ENCODE measurements at places on chromosomes 6 and 20.
A peak's percentile ranks its signal among the peaks of the same experiment; 100 is the strongest.

DNA sequence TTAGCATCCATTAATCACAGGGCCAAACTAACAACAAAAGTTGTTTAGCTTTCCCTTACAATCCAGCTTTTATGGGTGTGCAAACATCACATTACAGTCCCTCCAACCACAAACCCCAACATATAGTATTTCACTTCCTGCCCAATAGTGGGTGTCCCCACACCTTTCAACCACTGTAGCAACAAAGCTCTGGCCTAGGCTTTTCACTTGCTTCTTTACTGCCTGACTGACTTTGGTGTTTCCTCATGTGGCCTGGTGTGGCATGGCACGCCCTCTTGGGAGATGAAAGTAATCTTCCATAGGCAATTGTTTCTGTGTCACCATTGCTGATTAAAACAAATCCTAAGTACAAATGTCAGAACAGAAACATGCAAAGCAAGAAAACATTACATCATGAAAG, 46.3 kb downstream of the MCM8 start:
- DNase-seq: no peak

DNA sequence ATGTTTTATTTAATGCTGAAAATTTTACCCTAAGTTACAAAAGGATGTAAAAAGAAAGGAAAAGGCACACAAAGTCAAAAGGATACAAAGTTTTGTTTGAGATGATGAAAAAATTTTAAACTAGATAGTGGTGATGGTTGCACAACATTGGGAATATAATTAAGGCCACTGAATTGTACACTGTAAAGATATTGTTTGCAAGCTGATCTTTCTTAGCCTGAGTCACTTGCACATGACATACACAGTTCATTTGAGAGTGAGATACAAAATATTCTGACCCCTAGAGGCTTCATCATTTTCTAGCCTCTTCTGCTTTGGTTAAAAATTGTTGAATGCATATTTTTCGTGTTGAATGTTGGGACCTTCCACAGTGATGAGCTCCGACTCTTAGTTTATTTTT, 462.6 kb downstream of the HDGFL1 start:
- DNase-seq: no peak

DNA sequence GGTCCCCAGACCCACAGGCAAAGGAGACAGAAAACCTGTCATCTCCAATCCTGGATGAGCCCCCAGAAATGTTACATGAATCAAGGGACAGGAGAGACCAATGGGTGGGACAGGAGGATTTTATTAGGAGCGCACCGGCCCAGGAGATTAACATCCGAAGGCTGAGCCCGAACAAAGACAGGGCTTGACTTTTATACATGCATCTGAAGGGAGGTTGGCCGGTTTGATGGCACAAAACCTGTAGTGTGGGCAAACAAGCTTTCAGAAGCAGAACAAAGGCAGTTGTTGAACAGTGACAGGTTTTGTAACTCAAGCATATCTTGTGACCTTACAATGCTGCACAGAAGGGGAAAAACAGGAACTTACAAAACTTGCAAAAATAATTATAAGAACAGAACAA, 83.9 kb upstream of the GPR6 start:
- DNase-seq: no peak

GRCh38 chr20:35133735-35134134, 13.4 kb downstream of the EDEM2 start:
- no peak for DNase-seq

DNA sequence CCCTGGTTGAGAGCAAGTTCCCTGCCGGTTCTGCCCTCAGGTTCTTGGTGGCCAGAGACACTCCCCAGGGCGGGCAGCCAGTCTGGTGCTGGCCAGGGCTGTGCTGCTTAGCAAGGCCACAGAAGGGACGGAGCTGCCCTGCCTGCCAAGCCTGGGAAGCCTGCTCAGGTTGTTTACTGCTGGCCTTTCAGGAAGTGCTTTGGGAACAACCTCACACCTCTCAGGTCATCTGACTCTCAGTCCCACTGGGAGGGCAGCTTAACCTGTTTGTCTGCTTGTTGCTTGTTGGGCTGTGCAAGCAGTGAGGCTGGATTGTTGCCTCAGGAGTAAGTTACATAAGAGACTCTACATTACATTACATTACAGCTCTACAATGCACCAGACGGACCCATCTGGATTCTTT, 75.8 kb upstream of the AFDN start:
- peak; percentile 30 for DNase-seq

GRCh38 chr6:22583927-22584326, 14.6 kb downstream of the HDGFL1 start:
- DNase-seq: no peak

GRCh38 chr6:13724182-13724581, 12.5 kb upstream of the RANBP9 start:
- DNase-seq: no peak

DNA sequence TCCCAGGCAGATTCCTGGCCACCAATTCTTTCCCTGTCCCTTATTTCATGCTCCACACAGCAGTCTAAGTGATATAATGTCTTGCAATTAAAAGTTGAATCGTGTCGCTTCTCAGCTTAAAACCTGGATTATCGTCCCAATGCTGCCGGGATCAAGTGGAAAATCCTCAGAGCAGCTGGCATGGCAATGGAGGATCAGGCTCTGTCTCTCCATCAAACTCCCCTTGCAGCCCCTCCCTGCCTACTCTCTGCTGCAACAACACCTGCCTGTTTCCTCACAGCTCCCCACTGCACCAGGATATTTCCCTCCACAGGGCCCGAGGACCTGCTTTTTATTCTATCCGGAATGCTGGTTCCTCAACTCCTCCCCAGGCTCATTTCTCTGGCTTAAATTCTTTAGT, 277.1 kb downstream of the SYNE1 start:
- no peak for DNase-seq

All from amygdala (tissue), 56 donors.